Midbrain (tissue), 1 donor: ENCODE measurements at places on chromosomes 1 and 21.

DNA sequence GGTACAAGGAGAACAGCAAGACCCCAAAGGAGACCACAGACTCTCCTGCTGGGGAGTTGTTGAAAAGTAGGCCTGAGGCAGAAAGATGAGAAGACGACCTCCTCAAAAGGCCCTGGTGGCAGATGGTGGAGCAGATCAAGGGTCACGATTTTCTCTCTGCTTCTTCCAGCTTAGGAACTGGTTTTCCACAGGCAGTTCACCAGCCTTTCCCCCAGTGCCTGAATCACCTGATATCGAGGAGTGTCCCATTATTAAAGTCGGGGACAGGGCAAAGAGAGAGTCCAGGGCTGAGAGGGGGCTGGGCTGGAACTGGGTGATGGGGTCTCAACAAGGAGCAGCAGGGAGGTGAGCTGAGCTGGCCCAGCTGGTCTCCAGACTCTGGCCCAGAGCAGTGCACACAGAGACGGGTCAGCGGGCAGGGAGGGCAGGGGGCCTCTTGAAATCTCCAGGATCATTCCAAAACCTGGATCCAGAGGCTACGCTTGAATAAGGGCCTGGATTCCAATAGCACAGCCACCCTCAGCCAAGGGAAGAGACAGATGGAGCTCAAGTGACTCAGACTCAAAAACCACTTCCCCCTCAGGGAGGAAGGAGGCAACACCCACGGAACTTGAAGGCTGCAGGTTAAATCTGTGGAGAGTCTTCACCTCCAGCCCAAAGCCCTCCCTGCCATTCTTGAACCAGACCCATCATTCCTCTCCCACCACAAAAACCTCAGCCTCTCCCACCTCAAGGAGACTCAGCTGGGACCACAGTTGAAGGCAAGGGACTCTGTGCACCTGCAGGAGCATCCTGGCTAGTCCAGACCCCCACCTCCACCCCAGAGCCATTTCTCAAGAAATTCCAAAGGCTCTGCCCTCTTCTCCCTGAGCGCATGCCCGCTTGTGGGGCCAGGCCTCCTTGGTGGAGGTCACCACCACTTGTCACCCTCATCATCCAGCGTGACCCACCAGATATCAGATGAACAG lies at the start of gene S100A5:
TSS of gene S100A5 (minus strand) at position 541 of the 968 bp plus-strand sequence. CDS start 743 bp downstream, outside the sequence.
- DNase-seq: no peak

DNA sequence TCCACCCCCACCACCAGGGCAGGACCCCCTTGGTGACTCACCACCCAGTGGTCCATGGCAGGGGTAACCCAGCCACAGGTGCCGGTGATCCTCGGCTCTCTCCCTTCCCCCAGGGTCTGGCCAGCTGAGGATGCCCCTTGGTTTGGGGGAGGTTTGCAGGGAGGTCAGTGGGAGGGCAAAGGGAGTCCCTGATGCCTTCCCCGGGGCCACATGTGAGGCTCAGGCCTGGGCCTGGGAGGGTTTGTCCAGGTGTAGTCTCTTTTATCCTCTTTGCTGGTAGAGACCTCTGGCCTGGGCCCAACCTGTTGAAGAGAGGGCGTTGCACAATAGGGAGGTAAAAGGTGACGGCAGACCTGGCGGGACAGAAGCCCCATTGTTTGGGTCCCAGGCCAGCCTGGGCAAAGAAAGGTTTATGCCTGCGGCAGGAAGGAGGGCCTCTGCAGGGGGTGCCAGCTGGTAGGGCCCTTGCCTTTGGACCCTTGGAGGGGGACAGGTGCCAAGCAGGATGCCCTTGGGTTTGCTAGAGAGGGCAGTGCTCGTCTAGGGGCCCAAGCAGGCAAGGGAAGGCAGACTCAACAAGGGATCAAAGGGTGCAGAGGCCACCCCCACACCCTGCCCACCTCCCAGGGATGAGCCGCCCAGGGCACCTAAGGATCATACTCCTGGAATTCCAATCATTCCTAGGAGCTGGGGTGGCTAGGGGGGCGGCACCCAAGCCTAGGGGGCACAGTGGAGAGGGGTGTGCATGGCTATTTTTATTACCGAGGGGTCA lies 760 bp upstream of the TINAGL1 start:
- no peak for DNase-seq

DNA sequence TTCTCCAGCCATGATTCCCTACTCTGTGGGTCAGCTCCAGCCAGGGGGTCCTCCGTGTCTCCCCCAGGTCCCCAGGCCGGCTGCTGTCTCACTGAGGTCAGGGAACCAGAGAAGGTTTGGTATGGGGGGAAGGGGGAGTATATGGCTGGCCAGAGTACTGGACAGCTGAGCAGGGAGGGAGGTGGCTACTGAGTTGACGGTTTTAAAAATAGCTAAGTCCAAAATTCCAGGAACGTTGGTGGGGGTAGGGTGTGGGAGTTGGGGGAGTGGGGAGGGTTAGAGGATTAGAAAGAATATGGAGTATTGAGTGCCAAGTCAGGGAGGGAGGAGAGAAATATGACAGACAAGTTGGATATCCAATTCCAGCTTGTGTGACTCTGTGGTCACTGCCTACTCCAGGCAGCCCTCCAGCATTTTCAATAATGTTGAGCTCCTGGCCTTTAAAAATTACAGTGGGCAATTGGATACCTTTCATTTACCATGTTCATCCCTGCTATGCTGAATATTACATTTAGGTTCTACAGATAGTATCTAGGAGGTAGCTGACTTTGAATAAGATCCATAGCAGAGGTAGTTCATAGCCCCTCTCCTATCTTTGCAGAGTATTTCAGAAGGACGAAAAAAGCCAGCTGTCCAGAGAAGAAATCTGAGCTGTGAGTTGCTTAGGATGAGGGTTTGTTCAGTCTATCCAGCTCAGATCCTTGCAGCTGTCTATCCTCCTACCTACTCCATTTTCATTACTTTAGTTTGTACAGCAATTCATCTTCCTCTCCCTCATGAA lies at the start of gene HJV:
TSS of gene HJV (minus strand) at position 114 of the 781 bp plus-strand sequence. CDS start 1,504 bp downstream, outside the sequence.
- DNase-seq: no peak

DNA sequence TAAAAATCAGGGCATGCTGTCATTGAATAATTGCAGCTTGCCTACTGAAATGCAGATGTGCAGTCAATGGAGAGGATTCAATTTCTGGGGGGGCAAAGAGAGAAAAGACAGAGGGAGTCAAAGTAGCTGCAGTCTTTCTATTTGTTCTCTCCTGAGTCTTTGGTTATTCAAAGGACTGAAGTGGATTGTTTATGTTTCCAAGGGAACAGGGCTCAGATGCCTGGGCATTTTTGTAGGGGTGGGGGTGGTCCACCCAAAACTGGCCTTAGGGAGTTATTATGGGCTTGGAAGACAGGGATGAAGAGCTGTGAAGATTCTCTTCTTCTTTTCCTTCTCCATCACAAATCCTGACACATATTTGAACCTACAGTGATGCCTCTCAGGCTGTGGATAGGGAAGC lies 408.8 kb upstream of the DAB1 start:
- DNase-seq: no peak

GRCh38 chr1:174995121-174995520 lies 4.6 kb upstream of the CACYBP start:
- no peak for DNase-seq

DNA sequence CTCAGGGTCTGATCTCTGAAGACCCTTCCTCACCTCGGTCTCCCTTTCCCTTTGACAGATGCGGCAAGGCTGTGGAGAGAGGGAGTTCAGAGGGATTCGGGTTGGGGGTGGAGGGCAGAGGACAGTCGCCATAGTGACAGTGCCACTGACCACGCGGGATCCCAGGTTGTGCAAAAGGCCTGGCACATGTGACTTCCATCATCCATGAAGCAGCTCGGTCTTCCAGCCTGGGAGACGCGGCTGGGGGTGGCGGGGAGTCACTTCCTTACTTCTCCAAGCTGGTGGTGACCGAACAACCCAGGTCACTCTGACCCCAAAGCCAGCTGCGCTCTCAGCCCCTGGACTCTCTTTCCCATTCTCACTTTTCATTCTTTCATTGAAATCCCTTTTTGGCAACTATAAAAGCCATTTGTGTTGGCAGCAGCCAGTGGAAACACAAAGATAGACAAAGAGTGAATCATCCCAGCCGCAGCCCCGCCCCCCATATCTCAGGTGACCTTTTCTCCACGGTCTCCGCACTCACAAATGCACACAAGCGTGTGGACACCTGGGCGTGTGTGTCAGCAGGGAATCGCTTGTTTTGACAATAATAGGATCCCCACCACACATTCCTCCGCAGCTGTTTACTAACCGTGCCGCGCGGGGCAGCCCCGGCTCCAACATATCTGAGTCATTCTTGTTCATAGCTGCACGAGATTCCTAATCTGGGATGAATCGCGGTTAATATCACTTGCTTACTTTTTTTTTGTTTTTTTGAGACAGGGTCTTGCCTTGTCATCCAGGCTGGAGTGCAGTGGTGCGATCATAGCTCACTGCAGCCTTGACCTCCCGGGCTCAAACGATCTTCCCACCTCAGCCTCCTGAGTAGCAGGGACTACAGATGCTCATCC lies 68.3 kb downstream of the DHRS3 start:
- DNase-seq: no peak

GRCh38 chr1:92903765-92904164 lies 57.5 kb downstream of the DIPK1A start:
- no peak for DNase-seq
